ENCODE measurements at places on chromosomes 4 and X.

GRCh38 chrX:154002215-154002719, 17.4 kb downstream of the IRAK1 start:
- no peak for DNase-seq

GRCh38 chrX:31811106-31811505, 739.3 kb upstream of the FTHL17 start:
- no peak for DNase-seq

DNA sequence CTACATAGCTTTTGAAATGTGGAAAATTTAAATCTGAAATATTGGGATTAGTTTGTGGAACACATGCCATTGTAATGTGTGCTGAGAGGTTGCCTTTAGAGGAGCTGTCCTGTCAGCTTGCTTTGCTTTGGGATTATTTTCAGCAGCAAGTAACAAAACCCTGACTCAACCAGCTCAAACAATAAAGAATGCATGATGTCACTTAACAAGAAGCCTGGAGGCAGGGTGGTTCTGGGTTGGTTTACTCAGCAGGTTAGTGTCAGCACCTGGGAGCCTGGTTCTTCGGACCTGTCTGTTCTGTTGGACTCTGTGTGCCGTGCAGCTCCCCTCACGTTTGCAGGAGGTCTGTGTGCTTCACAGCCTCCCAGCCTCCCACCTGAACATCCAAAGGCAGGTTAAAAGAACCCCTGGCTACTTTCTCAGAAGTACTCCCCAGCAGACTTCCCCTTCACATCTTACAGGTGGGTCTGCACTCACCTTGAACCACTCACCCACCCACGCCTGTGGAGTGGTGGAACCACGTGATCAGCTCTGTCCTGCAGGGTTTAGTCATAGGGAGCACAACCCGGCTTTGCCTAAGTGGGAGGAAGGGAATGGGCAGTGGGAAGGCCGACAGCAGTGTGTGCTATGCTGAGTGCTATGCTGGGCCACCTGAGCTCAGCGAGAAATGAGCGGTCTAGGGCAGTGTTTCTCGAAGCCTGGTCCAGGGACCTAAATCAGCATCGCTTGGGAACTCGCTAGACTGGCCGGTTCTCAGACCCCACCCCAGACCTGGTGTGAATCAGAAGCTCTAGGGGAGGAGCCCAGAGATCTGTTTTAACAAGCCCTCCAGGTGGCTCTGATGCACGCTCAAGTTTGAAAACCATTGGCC, 20.4 kb downstream of the TMEM131L start:
- no peak for DNase-seq

DNA sequence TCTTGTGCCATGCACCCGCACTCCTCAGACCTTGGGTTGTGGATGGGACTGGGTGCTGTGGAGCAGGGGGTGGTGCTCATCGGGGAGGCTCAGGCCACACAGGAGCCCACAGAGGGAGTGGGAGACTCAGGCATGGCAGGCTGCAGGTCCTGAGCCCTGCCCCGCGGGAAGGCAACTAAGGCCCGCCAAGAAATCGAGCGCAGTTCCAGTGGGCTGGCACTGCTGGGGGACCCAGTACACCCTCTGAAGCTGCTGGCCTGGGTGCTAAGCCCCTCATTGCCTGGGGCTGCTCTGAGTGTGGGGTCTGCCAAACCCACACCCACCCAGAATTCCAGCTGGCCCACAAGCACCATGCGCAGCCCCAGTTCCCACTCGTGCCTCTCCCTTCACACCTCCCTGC, 450.5 kb upstream of the FGF16 start:
- DNase-seq: no peak

DNA sequence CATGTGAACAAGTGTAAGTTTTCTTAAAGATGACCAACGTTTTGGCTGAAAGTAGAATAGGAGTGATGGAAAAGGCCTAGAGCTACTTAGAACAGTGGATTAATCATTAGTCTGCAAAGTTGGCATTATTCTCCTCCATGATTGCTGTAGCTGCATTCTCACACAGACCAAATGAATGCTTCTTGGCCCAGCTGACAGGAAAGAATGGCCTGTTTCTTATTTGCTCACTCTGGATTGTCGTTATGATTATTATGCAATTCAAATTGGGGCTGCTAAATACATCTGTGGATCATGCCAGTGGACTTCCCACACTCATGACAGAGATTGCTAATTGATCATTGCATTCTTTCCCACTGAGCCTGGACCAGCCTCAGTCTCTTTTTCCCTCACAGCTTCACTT, 285.0 kb downstream of the STIM2 start:
- DNase-seq: no peak

GRCh38 chr4:15568821-15569220, 86.3 kb downstream of the FBXL5 start:
- DNase-seq: no peak

GRCh38 chr4:153538487-153539357, 72.6 kb downstream of the TMEM131L start:
- no peak for DNase-seq

GRCh38 chr4:173930329-173930967, 353.0 kb downstream of the FBXO8 start:
- no peak for DNase-seq

GRCh38 chr4:24991015-24991414, 39.7 kb downstream of the LGI2 start:
- no peak for DNase-seq

DNA sequence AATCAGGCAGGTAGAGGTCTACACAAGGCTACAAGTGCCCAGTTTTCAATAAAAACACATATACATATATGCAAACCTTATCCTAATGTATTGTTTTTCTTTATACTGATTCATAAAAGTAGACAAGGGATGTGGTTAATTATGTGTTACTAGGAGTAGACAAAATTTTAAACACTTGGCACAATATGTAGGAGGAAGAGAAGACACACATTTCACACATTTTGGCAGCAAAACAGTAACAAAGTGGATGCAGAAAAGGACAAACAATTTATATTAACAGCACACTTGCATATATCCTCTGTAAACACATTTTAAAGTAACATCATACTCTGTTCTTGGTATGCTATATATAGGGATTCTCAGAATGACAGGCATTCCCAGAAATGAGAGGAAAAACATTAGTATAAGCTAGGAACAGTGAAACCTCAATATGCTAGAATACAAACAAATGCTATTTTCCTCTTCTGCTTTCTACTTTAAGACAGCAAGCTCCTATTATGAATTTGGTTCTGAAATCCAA, 63.8 kb downstream of the GPRIN3 start:
- no peak for DNase-seq

DNA sequence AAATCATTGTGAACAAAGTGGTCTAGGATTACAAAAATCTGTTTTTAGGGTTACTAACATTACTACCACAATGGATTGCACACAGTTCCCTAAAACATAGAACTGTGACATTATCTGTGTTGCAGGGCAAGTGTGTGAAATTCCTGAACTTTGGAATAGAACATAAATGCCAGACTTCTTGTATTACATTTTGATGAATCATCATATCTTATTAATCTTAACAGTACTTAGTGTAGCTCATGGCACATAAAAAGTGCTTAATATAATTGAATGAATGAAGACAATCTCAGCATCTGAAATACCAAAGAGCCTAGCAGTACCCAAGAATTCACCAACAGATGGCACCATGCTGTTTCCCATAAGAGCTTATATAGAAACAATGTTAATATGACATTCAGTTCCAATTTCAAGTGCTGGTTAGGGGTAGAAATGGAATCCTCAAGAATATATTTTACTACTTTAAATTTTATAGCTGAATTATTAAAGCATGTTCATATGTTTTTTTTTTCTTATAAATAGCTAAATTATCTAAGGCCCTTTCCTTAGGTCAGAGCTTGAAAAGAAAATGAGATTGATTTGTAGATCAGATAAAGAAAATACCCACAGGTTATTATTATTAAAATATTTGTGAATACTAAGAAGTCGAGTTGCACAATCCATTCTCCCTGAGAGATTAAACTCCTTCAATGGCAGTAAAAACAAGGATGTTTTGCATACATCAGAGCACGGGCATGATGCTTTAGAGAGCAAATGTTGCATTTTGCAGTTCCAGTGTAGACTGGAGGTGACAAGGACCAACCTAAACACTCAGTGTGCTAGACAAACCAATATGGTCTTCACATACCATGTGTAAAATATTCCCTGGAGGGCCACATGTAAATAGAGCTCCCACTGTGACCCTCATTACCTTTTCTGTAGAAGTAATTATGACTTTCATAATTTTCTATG, 25.7 kb upstream of the SHISA3 start:
- DNase-seq: no peak

- no peak for DNase-seq
These were observed 16.0 kb downstream of the CTBP1 start for GRCh38 chr4:1232661-1233621.

- DNase-seq: no peak
These were observed 37.4 kb downstream of the PDGFC start for GRCh38 chr4:156934259-156934635.

GRCh38 chr4:105725623-105726022, 17.0 kb downstream of the GSTCD start:
- DNase-seq: no peak

- DNase-seq: no peak
These were observed 238.5 kb downstream of the SCFD2 start for GRCh38 chr4:53127365-53127764.

GRCh38 chr4:184668511-184669114, 19.1 kb downstream of the PRIMPOL start:
- DNase-seq: no peak

DNA sequence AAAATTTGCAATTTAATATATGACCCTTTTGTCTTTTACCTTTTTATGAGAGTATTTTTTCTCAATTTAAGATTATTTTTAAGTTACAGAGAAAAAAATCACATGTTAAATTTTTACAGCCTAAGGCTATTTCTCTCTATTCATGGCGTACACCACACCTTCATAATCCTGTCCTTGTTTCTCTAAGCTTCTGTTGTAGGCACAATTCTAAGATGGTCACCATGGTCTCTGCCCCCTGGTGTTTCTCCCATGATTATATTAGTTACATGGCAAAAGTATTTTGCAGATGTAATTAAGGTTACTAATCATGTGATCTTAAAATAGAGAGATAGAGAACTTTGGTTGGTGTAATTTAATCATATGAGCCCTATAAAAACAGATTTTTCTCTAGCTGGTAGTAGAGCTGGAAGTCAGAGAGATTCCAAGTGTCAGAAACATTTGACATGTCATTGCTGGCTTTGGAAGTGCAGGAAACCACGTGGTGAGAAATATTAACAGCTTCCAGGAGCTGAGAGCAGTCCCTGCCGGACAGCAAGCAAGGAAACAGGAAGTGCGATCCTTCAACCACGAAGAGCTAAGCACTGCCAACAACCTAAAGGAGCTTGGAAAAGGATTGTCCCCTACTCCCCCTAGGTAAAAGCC, 89.8 kb downstream of the EIF4E start:
- DNase-seq: no peak

DNA sequence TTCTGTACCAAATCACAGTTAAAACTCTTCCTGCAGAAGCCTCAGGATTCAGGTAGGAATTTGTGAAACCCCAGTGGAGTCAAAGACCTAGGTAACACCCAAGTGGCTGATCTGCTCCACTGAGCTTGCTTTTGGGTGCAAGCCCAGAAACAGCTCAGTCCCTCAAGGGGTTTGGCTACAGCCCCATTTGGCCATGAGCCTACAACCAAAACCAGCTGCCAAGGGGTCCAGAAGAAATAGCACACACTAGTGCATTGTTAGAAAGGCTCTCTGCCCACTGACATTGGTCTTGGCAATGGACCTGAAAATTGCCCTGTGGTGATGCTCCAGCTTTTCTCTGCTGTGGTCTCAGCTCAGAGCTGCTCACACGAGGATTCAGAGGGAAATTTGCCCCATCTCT, 577.4 kb upstream of the INTU start:
- DNase-seq: no peak

DNA sequence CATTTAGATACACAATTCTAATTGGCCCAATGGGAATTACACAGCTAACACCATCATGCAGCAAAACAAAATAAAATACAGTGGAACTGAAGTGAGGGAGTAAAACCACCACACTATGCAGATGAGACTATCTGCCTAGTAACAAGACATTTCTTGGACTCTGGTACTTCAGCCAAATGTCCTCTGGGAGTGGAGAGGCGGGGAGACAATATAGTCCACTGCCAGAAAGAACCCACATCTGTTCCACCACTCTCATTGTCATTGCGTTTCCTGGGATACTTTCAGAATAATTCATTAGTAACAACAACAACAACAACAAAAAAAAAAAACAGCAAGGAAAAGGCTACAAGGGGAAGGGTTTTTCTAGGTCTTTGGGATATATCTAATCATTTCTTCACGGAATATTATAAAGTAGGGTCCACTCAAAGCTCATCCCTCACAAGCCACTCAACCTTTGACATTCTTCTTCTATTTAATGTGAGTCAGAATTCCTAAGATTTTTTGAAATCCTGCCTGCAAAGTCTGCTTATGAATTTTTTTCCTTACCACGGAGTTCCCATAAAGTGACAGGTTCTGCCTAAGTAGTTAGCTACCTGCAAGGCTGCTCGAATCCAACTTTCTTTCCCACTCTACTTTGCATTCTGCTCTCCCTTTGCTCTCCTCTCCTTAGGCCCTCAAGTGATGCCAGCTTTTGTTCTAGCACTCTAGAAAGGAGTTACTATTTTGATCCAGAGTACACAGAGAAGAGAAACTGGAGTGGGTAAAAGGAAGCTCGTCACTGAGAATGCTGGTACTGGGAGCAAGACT, 254.6 kb downstream of the CHIC1 start:
- DNase-seq: no peak

DNA sequence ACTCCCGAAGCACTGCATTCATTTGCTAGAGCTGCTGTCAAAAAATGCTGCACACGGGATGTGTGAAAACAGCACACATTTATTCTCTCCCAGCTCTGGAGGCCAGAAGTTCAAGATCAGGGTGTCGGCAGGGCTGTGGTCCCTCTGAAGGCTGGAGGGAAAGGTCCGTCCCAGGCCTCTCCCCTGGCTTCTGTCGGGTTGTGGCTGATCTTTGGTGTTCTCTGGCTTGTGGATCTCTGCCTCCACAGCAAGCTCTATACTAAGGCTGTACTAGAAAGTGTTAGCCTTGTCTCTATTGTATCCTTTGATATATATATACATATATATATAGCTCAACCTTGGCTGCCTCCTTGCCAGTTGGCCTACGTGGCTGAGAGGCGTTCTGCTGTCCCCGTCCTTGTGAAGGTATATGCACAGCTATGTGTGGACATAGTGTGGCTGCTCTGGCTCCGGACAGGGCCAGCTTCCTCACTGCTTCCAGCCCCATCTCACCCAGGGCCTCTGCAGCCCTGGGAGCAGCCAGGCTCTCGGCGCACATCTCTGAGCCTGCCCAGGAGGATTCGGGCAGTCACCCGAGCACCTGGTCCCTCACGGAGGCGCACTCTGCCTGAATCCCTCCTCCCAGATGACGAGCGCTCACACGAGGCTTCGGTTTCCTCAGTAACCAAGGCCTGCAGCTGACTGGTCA, 15.0 kb upstream of the DUSP9 start:
- DNase-seq: no peak

GRCh38 chrX:68651110-68651509, 3.6 kb downstream of the STARD8 start:
- no peak for DNase-seq

- DNase-seq: no peak
These were observed 47.1 kb upstream of the PCDH10 start for GRCh38 chr4:133102043-133102442.
